ENCODE measurements at places on chromosomes 7 and 10. TPM values are rescaled to one million over a fixed set of nuclear protein-coding genes. Genes with fewer than 3 reads are reported as not detected.
A peak's percentile ranks its signal among the peaks of the same experiment; 100 is the strongest.

- DNase-seq: no peak
These were observed 100.9 kb upstream of the CHST15 start for GRCh38 chr10:124194199-124194824.

DNA sequence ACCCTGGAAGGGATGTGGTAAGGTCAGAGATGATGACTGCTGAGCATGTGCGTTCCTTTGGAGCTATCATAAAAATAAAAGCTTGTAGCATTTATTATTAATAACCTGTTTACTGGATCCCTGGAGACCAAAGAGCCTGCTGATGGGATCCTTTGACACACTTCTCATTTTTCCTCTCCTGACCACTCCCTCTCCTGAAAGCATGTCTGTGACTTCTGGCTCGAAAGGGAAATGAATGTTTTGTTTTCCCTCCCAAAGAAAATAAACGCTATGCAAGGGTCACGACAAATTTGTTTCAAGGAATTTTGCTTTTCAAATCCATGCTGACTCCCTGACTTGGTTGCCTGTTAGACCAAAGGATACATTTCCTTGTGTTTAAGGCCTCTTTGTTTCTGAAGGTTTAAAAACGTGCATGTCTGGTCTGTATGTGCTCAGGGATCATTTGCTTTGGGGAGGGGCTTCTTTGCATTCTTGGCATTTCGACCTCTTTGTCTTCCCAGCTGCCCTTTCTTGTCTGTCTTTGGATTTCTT is 185.1 kb upstream of the AGK start:
- DNase-seq: no peak

- peak; percentile 91 for DNase-seq
These were observed 220.9 kb downstream of the C7orf25 start for GRCh38 chr7:42690794-42691639.

GRCh38 chr10:102738692-102739121 is 5.0 kb upstream of the WBP1L start:
- DNase-seq: no peak

- DNase-seq: no peak
These were observed 135.0 kb downstream of the MBL2 start for GRCh38 chr10:52637592-52637991.

DNA sequence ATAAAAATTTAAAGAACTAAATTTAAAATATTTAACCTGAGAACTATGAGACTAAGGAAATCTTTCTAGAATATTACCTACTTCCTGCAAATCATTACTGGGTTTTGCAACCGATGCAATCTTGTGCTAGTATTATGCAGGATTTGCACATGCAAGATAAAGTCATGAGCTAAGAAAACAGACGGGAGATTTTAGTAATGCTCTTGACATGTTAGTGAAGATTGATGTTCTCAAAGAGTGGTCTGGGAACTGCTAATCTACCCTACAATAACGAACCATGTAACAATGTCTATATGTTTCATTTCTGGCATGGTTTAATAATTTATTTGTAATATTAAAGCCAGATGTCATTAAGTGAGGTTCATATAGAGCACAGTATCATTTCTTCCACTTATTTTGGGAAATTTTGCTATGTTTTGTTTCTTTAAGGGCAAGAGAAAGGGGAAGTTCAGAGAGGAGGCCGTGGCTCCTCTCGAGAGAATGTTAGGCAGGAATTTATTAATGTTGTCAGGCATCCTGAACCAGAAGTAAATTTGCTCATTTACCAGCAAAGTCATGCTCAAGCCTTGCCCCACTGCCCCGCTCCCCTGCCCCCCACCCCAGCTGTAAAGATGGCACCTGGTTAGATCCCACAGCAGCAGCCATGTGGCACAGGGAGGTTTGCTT is 22.8 kb downstream of the LRRC17 start:
- no peak for DNase-seq

DNA sequence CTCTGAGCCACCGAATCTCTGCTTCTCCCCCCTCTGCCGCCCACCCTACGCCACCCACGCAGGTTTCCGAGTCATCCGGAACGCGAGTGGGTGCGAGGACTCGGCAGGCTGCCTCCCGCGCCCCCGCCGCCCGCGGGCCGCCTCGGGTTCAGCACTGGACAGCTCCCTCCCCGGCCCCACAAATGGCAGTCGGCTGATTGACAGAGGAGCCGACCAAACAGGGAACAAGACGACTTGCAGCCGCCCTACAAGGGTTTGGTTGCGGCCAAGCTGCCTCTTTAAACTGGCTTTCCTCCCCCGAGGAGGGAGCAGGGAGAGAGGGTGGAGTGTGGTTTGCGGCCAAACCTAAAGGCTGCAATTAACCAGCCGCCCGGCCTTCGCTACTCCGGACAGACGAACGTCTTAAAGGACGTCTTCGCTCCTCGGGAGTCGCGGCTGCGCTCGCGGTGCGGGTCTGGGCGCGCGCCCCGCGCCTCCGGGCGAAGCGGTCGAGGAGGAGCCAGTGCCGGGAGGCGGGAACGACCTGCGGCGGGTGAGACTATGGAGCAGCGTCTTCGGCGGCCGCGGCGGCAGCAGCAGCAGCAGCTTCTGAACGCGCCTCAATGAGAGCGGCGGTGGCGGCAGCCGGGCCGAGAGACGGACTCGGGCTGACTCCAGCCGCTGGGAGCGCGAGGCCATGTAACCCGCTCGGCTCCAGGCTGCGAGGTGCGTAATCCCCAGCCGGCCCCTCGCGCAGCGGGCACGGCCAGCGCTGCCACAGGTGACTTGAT is at the start of gene GPR158:
TSS of gene GPR158 (plus strand) at position 541 of the 770 bp plus-strand sequence. CDS start 420 bp downstream, outside the sequence.
- no peak for DNase-seq

DNA sequence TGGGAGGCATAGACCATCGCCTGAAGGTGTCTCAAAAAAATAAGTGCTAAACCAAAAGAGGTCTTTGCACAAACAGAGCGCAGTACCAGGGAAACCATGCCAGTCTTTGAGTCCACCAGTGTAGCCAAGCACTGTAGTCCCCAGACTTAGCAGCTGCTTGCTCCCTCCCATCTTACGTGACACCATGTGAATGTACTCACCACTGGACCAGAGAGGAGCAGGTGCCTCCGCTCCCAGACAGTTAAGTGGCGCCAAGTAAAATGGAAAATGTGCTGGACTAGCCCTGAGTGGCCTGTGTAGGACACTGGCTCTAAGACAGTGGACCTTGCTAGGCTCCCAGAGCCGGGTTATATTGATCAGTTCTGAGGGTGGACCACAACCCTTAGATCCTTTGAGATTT is 47.7 kb upstream of the PLEKHA1 start:
- no peak for DNase-seq

DNA sequence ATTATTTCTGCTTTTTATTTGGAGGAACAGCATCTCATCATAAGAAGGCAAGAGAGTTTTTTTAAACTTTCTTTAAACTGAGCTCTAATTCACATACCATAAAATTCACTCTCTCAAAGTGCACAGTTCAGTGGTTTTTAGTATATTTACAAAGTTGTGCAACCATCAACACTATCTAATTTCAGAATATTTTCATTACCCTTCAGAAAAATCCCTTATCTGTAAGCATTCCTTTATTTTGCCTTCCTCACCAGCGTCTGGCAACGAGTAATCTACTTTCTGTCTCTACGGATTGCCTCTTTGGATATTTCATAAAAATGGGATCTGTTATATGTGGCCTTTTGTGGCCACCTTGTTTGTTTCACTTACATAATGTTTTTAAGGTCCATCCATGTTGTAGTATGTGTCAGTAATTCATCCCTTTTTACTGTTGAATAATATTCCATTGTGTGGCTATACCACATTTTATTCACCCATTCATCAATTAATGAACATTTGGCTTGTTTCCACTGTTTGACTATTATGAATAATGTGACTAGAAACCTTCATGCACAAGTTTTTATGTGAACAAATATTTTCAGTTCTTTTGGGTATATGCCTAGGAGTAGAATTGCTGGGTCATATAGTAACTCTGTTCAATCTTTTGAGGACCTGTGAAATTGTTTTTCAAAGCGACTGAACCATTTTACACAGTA is 181.5 kb downstream of the TRIL start:
- DNase-seq: no peak

DNA sequence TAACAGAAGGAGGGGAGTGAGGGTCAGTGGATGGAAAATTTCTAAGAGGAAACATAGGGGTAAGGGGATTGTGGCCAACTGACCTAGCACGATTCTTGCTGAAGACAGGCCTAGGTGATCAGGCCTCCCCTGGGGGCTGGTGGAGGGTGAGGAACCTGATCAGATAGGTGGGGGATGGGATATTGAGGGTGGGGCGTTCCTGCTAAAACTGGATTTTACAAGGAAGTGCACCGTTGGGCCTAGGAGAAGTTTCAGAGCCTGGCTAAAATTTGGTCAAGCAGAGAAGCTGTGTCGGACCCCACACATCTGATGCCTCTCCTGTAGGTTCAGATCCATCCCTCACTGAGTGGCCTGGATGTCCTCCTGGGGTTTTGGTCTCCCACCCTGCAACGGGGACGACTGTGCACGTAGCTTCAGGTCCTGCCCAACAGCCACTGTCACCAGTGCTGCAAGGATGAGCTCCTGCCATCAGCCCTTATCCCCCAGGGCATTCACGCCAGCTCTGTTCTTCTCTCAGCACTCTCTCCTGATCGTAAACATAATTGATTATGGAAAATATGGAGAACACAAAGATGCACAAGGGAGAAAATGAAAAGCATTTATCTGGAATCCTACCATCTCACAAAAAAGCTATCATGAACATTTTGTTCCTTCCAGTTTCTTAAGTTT is 89.9 kb downstream of the ADCY1 start:
- no peak for DNase-seq

DNA sequence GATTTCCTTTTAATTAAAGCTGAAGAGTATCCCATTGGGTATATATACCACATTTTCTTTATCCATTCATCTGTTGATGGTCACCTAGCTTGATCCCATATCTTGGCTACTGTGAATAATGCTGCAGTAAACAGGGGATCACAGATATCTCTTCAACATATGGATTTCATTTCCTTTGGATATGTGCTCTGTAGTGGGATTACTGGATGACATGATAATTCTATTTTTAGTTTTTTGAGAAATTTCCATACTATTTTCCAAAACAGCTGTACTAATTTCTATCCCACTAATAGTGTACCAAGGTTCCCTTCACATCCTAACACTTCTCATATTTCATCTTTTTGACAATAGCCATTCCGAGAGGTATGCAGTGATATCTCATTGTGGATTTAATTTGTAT is 48.8 kb upstream of the PRPS1L1 start:
- DNase-seq: no peak

- DNase-seq: peak; percentile 93
These were observed 61.9 kb downstream of the MKI67 start for GRCh38 chr10:128064108-128064969.

GRCh38 chr10:63146503-63146902 is 13.4 kb downstream of the NRBF2 start:
- DNase-seq: no peak

- DNase-seq: peak; percentile 68
These were observed 6.0 kb upstream of the LMBR1 start for GRCh38 chr7:156898938-156899337.

DNA sequence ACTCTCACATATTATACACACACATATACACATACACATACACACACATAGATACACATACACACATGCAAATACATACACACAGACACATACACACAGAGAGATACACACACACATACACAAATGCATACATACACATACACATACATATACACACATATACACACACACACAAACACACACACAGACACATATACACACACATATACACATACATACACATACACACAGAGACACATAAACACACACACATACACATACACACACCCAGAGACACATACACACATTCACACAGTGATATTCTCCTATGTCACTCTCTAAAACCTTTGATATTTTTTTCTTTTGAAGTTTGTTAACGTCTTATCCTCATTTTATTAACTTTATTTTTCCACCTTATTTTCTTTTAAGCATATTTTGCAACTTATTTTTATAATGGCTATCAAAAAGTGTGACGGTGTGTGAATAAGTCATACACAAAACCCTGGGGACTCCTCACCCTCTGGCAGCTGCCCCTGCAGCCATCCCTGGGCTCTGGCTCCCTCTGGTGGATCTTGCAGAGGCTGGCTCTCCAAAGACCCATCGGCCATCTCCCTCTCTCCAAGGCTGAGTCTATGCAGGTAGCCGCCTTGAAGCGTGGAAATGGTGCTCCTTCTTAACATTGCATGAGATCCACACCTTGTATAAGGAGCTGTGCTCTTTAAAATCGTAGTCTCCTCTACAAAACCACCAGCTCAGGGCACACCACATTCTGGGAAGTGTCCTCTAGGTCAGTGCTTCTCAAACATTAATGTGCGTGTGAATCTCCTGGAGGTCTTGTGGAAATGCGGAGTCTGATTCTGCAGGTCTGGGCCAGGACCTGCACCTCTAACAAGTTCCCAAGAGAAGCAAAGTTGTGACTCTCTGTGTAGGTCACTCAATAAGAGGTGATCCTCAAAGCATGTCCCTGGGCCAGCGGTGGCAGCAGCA is 4.1 kb upstream of the C10orf120 start:
- no peak for DNase-seq

- no peak for DNase-seq
These were observed 26.5 kb downstream of the KLF6 start for GRCh38 chr10:3758491-3758970.

- no peak for DNase-seq
These were observed 13.4 kb upstream of the CRYGN start for GRCh38 chr7:151453326-151453791.

GRCh38 chr7:109246330-109247077 is 676.8 kb downstream of the DNAJB9 start:
- DNase-seq: no peak

DNA sequence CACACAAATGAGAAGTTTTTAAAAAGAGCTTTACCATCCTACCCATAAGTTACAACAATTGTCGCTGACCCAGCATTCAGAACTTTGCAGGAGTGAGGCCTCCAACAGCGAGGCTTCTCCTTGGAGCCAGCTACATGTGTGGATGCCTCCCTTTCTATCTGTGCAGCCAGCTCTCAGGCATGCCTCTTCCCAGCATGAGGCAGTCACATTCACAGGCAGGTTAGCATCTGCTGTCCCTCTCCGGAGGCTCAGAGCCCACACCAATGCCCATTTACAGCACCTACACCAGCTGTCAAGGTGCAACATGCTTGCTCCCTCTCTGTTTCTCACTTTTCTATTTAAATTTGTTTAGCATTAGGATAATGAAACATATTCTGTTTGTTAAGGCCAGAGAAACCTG is 278.7 kb upstream of the PODXL start:
- DNase-seq: no peak

The GRID2IP gene
- total RNA-seq: not detected

The COX19 gene
- 7.0 TPM for total RNA-seq

The EVX1 gene
- total RNA-seq: not detected

The CPA2 gene
- total RNA-seq: not detected

The C10orf53 gene
- total RNA-seq: not detected

The ZNF518A gene
- total RNA-seq: 20.8 TPM

The ERVW-1 gene
- total RNA-seq: not detected

The SPACDR gene
- 0.78 TPM for total RNA-seq

The UPK3B gene
- total RNA-seq: not detected

The PNLIP gene
- not detected for total RNA-seq

The TEX47 gene
- not detected for total RNA-seq

The SH2B2 gene
- total RNA-seq: 10.9 TPM

All from esophagus muscularis mucosa (tissue), 4 donors.